ENCODE measurements at places on chromosomes 16 and 17.

GRCh38 chr17:52283872-52284271 is 125.4 kb upstream of the CA10 start:
- no peak for DNase-seq

DNA sequence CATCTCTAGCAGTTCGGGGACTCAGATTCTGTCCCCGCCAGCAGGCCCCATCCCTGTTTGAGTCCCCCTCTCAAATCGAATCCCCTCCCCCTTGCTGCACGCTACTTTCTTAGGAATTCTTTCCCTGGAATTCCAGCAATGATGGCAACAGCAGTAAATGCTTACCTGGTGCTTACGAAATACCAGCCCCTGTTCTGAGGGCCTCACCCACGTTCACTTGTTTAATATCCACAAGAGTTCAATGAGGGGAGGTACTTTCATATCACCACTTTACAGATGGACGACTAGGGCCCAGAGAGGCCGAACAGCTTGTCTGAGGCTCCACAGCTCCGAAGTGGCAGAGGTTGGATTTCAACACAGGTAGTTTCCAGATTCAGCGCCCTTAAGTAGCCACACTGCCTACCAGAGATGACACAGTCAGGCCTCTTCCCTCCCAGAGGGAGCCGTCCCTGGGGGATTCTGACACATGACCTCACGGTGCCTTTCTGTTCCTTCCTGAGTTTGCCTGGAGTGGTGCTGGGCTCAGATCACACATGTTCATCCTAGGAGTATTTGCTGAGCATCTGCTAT is 120.7 kb upstream of the GSE1 start:
- DNase-seq = no peak

- DNase-seq = no peak
Observed at GRCh38 chr16:88454523-88454947, 1.5 kb downstream of the ZFPM1 start.

- DNase-seq = no peak
Observed at GRCh38 chr16:83268169-83268568, 539.6 kb upstream of the HSBP1 start.

DNA sequence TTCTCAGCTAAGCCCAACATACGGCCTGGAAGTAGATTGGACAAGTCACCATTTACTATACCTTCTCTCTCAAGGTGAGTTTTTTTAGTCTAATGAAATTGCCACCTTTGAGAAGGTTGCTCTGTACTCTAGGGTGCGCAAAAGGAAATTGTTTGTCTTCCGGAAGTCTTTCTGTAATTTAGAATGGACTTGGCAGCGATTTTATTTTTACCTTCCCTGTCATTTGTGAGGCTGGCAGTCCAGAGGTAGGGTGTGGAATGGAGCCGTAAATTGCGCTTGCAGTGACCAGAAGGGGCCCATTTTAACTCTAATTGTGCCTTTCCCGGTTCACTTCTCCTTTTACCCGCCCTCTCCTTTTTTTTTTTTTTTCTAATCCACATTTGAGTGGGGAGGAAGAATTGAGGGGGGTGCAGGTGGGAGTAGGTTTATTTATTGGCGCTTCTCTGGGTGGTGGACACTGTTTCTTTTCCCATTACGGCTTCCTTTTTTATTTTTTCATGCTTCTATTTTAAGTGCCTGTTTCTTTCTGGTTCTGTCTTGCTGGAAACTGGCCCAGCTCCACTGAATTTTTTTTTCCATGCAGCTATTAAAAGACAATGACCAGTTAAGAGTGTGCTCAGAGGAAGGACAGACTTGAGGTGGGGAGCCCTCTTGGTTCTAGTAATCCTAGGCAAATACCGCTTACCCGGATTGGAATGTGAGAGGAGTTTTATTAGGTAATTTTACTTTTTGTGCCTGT is 89.7 kb upstream of the CLEC18A start:
- DNase-seq = peak; percentile 82

GRCh38 chr17:57466017-57466471 is 209.7 kb downstream of the MSI2 start:
- no peak for DNase-seq

DNA sequence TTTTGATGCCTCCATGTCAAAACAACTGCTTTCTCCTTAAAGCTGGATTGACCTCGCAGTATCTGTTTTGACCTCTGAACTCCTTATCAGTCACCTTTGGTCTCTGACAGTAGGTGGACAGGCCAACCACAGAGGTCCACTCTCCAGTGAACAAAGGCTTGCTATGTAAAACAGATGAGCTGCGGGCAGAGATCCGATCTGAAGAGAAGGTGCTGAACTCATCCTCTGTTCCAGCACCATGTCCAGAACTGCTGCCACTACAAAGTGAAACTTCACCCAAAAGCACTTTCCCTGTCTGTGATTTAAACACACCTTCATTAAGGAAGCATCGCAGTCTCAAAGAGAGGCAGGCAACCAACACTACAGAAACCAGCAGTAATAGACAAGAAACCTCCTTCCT is 117.3 kb upstream of the CORO6 start:
- DNase-seq = no peak

DNA sequence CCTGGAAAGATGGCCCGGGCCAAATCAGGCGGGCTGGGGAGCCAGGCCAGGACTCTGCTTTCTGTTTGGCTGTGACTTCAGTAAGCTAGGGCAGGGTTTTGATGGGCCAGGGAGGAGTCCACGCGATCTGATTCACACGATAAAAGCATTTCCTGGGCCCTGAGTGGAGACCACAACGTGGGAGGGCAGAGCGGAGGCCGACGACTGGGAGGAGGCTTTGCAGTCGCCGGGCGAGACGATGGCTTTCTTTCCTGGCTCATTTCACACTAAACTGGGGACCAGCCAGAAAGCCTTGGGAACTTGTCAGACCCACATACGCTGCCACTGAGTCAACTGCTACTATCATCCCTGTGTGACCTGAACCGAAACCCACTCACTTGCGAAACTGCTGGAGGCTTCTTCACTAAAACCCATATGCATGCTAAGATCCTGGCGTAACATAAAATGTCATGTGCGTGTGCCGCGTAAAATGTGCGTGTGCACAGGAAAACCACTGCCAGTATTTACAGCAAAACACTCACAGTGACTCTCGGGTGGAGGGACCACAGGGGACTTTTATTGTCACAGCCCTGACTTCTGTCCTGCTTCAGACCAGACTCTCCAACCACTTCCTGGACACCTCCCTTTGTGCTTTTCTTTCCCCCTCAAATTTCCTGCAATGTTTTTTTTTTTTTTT is 14.2 kb upstream of the RHBDF2 start:
- DNase-seq = peak; percentile 79

DNA sequence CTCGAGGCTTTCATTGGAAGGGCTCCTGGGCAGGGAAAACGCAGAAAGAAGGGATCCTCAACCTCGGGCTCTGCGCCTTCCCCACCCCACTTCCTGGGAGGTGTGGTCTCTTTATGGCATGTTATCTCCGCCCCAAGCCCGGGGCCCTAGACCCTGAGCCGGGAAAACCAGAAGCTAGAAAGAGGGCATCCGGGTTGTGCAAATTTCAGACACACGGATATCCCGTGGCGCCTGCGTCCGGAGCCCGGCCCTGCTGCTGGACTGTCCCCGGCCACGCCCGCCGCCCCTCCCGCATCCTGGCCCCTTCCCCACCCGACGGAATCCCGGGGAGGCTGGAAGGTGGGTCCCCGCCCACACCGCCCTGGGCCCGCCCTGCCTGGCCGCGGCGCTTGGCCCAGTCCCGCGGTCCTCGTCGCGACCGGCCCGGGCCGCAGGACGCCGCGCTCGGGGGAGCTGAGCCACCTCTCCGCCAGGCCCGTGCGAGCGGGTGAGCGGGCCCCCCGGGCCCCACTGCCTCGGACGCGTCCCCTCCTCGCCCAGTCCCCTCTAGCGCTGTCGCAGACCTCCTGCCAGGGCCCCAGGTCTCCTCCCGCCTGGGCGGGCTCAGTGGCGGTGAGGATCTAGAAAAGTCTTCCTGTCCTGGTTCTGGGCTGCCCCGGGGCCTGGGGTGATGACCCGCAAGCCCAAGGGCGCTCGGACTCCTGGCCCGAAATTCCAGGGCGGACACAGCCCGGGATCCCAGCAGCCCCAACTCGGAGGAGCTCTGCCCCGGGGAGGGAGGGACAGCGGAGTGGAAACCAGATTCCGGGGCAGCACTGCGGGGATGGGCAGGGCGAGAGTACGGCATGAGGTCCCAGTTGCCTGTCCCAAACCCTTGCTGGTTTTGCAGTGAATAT is at the start of gene SLC16A5:
Gene SLC16A5, plus strand, starts transcription at position 397 of the 896 bp plus-strand sequence. CDS start 5,683 bp downstream, outside the sequence.
- DNase-seq = peak; percentile 70

GRCh38 chr17:19897903-19898302 is 30.2 kb upstream of the ULK2 start:
- peak; percentile 68 for DNase-seq
